ENCODE measurements at places on chromosomes 7 and 10. TPM values are rescaled to one million over a fixed set of nuclear protein-coding genes. Genes with fewer than 3 reads are reported as not detected.

The FAM237B gene
- total RNA-seq: not detected

The DENND10 gene
- 48.4 TPM for total RNA-seq

The PIK3CG gene
- total RNA-seq: 1.2 TPM

The HIPK2 gene
- total RNA-seq: 6.8 TPM

The NDUFB8 gene
- 280 TPM for total RNA-seq

The BMPR1A gene
- 35.3 TPM for total RNA-seq

DNA sequence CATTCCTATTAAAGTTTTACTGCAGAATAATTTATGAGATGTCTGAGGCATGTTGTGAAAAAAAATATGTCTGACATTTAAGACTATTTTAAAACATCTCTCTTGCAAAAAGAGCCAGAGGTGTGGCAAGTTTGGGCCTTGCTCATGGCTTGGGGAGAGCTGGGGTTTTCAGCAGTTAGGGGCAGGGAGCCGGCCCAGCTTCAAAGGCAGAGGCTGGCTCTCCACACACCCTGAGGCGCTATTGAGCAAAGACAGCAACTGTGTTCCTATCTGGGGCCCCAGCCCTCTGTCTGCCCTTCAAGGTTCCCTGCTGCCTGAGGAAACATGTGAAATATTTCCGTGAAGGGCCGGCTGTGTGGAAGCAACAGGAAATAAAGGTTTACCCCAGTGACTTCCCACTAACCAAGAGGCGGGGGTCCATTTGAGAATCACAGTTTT lies 94.0 kb downstream of the SORBS1 start:
- no peak for DNase-seq
- no peaks in the 10 kb centered on the region for H3K27me3 ChIP-seq
- H3K27ac ChIP-seq: no peak overlapping the region
- H3K4me1 ChIP-seq: no peaks in the 10 kb centered on the region

DNA sequence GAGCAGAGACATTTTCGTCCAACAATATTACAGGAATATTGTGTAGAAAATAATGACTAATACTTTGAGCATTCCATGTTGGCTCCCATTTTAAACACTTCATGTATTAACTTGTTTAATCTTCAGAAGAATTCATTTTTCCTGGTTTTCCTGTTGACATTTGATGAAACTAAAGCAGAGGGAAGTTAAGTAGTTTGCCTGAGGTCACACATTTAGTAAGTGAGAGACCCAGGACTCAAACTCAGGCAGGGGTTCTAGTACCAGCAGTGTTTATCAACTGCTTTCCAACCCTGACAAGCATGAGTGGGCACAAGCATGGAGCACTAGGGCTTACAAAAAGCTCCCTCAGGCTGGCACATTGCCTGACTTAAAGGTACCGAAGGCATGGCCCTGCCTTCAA lies 719.1 kb downstream of the AUTS2 start:
- H3K4me3 ChIP-seq: no peak overlapping the region
- H3K4me1 ChIP-seq: no peaks in the 10 kb centered on the region
- DNase-seq: no peak
- no peaks in the 10 kb centered on the region for H3K27me3 ChIP-seq
- no peaks in the 10 kb centered on the region for H3K36me3 ChIP-seq

GRCh38 chr7:20359341-20359963 lies 28.8 kb downstream of the ITGB8 start:
- DNase-seq: peak; percentile 22
- no peak overlapping the region for H3K27ac ChIP-seq
- H3K4me1 ChIP-seq: peaks cover 21% of the 10 kb centered on the region
- H3K4me3 ChIP-seq: no peak overlapping the region
- no peaks in the 10 kb centered on the region for H3K36me3 ChIP-seq
- H3K27me3 ChIP-seq: no peaks in the 10 kb centered on the region

- no peak overlapping the region for H3K27ac ChIP-seq
- no peaks in the 10 kb centered on the region for H3K27me3 ChIP-seq
- H3K36me3 ChIP-seq: no peaks in the 10 kb centered on the region
Measured at GRCh38 chr7:102988088-102988487, 75.3 kb downstream of the LRRC17 start.

DNA sequence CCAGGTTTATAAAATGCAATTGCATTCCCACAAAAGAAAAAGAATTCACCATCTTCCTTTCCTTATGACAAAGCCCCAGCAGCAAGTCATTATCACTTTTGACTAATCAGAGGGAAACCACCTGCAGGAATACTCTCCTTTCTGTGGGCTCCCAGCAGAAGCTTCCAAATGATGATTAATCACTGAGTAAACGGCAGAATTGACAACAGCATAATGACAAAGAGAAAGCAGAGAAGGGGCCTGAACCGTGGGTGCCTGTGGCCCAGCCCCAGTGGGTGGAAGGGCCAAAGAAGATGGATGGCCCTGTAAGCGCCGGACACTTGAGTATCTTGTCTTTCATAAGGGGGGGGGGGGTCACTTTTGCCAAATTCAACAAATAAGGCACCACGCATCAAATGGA lies 152.4 kb upstream of the NRBF2 start:
- H3K4me1 ChIP-seq: no peaks in the 10 kb centered on the region
- no peak overlapping the region for H3K4me3 ChIP-seq
- no peak overlapping the region for H3K27ac ChIP-seq
- no peak for DNase-seq
- H3K36me3 ChIP-seq: no peaks in the 10 kb centered on the region
- no peaks in the 10 kb centered on the region for H3K27me3 ChIP-seq

DNA sequence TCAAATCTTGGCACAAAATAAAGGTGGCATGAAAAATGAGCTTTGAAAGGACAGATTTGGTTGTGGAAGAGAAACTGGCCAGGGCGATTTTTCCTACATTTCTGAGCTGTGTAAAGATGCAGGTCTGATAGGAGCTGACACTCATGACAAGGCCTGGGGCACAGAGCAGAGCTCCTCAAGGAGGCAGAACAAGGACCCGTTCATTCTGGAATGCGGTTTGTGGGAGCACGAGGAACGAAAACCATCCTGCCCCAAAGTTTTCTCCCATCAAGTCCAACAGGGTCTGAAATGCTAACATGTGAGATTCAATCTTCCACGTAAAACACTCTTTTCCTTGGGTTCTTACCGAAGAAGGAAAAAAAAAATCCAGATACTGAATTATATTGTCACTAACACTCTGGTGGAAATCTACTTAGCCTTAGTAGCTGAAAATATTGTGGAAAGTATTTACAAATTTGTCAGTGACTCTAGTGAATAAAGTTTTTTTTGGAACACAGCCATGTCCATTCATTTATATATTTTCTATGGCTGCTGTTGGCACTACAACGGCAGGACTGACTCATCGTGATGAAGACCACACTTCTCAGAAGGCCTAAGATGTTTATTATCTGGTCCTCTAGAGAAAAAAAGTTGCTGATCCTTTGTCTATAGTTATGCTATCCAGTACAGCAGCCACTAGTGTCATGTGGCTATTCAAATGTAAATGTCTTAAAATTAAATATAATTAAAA lies 215.7 kb downstream of the BAMBI start:
- peak; percentile 70 for DNase-seq
- H3K4me1 ChIP-seq: peaks cover 14% of the 10 kb centered on the region
- H3K36me3 ChIP-seq: no peaks in the 10 kb centered on the region
- peak overlapping the region; percentile 32 for H3K27ac ChIP-seq

- no peaks in the 10 kb centered on the region for H3K4me1 ChIP-seq
- no peak for DNase-seq
- no peaks in the 10 kb centered on the region for H3K36me3 ChIP-seq
- no peaks in the 10 kb centered on the region for H3K27me3 ChIP-seq
- H3K27ac ChIP-seq: no peak overlapping the region
Measured at GRCh38 chr7:69419934-69420333, 178.3 kb upstream of the AUTS2 start.

DNA sequence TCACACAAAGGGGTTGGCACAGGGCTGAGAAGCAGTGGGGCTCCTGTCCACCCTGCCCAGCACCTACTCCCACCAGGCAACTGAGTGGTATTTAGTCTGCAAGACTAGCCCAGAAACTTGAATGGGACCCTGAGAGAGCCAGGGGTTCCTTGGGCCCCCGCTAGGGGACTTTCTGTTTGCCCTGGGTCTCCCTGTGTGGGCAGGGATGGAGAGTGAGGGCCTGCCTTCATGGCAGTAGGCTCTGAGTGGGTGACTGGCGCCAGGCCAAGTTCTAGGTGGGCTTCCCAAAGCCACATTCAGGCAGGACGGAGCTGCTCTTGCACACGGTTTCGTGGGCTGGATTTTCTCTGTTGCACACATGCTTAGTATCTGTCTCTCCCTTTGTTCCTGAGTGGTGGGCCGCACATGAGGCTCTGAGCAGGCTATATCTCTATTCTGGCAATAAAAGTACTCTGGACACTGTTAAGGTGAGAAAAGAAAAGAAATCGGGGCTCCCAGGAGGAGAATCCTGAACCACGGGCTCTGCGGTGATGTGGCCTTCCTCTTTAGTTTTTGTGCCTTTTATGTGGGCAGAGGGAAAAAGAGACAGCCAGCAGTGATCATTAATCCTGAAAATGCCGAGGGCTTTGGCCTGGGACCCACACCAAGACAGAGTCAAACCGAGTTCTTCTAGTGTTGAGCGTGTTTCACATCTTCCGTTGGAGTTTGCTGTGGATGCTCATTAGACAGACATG lies 26.9 kb downstream of the IL2RA start:
- no peaks in the 10 kb centered on the region for H3K4me1 ChIP-seq
- no peak overlapping the region for H3K27ac ChIP-seq
- no peak overlapping the region for H3K4me3 ChIP-seq
- H3K27me3 ChIP-seq: peaks cover 4% of the 10 kb centered on the region
- DNase-seq: no peak
- no peaks in the 10 kb centered on the region for H3K36me3 ChIP-seq

DNA sequence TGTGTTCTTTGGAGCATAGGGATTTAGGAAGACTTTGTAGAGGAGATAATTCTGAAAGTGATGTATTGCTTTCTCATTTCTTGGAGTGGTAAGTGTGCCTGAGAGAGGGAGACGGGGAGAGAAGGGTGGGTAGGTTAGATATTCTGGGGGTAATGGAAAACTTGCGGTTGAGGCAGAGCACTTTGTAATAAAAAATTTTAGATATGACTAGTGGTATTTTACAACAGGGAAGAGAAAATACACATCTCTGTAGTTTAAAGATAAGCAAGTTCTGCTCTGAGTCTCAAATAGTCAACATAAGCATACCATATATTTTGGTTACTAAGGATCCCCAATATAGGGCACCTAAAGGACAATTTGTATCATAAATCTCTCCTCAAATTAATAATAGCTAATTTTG lies 6.6 kb downstream of the VPS50 start:
- no peak overlapping the region for H3K27ac ChIP-seq
- no peaks in the 10 kb centered on the region for H3K4me1 ChIP-seq
- H3K36me3 ChIP-seq: no peaks in the 10 kb centered on the region
- no peaks in the 10 kb centered on the region for H3K27me3 ChIP-seq
- no peak for DNase-seq
